GM20000 (cell line): ENCODE measurements at places on chromosomes 12 and 14.

DNA sequence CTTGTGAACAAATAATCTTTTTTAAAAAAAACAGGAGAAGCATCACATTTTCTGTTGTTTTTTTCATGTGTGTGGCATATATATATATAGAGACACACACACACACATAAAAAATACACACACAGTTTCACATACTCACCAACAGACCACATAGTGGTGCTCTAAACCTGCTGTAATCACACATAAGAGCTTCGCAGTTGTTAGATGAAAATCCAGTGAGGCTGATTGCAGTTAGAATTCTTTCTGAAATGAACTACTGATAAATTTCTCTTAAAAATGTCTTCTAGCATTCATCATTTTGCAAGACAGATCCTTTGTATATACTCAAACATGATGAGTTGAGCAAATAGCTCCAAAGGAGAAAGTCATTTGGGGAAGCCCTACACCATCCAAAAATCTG, 434.3 kb upstream of the STXBP6 start:
- DNase-seq, result no peak

GRCh38 chr12:113471619-113472171, at the start of gene LHX5:
Gene LHX5, minus strand, starts transcription at chr12:113471871. Its CDS starts 373 bp downstream, at chr12:113471498.
- DNase-seq, result peak; percentile 23

DNA sequence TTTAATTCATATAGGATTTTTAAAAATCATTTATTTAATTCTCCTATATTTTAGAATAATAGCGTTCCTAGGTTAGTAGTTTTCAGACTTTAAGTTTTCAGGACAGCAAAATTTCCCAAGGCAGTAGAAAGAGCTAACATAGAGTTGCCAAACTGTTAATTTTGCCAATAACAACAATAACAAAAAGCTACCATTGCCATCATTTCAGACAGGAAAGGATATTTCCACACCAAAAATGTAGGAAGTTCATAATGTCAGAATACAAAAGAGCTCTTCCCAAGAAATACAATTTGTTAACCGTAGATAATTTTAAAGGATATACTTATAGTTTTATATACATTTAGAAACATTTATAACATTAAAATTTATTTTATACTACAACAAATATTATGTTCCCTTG, 81.4 kb upstream of the EEA1 start:
- no peak for DNase-seq

GRCh38 chr12:49673446-49674317, 33.5 kb downstream of the FMNL3 start:
- DNase-seq, result no peak

- no peak for DNase-seq
Measured at GRCh38 chr14:71300566-71301330, 393.5 kb downstream of the PCNX1 start.

DNA sequence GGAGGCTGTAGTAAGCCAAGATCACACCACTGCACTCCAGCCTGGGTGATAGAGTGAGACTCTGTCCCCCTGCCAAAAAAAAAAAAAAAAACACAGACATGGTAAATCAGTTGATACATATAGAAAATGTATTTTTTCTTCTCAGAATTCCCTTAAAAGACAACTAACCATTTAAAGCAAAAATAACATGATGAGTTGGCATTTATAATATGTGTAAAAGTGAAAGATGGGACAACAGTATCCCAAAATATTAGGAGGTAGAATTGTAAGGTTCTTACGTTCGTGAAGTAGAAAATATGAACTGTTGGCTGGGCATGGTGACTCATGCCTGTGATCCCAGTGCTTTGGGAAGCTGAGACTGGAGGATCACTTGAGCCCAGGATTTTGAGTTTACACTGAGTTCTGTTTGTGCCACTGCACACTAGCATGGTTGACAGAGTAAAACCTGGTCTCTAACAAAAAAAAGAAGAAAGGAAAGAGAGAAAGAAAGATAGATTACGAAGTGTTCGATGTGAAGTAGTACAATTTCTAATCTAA, 296.7 kb downstream of the FBXL14 start:
- no peak for DNase-seq

DNA sequence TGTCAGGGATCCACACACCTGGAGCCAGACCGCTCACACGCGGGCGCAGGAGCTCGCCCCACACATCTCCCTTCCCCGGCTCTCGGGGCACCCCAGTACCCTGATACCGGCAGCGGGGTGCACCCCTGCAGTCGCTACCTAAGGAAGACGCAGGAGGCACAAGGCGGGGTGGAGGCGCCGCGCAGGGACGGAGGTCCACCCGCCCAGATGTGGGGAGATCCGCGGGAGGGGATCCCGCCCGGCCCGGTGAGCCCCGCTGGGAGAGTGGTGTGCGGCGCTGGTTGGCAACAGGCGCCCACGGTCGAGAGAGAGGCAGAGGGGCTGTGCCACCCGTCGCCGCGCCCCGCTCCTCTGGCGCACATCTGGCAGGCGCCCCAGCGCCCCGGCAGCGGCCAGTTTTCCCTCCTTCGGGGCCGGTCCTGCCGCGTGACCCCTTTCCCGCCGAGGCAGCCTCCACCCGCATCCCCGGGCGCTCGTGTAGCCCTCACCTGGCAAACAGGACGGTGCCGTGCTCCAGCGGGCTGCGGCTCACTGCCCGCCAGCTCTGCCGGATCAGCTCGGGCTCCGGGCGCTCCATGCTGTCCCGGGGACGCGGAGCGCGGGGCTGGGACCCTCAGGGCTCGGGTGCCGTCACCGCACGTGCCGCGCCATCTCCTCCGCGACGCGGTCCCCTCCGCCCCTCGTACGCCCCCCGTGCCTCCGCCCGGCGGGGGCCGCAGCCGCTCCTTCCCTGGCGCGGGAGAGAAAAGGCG, 469 bp downstream of the NGB start:
- no peak for DNase-seq

GRCh38 chr12:121209624-121210572, at the start of gene P2RX4:
Gene P2RX4, plus strand, starts transcription at chr12:121210129. Its CDS starts 36 bp downstream, at chr12:121210165.
- peak; percentile 95 for DNase-seq

- DNase-seq, result no peak
Measured at GRCh38 chr14:100680439-100681051, 46.1 kb upstream of the DLK1 start.

GRCh38 chr12:66187036-66187435, 2.0 kb upstream of the IRAK3 start:
- DNase-seq, result no peak

DNA sequence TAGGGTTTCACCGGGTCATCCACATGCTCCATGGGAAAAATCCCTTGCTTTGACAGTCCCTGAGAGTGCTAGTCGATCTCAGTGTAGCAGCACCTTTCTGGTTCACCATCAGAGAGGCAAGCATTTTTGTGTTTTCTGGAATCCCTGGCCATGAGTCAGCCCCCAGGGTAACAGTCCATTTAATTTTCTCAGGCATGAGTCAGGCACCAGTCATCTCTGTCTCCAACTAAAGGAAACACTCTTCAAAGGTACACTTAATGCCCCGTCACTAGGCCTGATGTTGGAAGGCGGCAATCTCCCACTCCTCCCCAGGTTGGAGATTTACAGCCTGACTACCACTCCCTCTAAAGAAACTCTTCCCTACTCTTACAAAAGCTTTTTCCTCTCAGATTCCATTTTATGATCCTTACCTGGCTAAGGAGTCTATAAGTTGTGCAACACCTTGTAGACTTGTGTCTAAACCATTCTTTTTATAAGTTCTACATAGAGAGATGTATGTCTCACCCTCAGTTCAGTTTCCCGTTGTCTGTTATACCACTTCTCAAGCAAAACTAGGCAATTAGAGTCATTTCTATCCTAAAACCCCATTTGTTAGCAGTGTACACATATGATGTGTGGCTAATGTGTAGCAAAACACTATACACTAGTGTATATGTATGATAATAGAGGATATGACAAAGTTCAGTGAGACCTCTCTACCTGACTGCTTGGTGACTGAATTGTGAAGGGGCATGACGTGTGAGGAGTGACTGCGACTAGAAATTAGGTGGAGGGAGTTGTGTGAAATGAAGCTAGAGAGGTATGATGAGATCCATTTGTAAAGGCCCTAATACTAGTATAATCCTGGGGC, 24.6 kb downstream of the TMEM19 start:
- no peak for DNase-seq

DNA sequence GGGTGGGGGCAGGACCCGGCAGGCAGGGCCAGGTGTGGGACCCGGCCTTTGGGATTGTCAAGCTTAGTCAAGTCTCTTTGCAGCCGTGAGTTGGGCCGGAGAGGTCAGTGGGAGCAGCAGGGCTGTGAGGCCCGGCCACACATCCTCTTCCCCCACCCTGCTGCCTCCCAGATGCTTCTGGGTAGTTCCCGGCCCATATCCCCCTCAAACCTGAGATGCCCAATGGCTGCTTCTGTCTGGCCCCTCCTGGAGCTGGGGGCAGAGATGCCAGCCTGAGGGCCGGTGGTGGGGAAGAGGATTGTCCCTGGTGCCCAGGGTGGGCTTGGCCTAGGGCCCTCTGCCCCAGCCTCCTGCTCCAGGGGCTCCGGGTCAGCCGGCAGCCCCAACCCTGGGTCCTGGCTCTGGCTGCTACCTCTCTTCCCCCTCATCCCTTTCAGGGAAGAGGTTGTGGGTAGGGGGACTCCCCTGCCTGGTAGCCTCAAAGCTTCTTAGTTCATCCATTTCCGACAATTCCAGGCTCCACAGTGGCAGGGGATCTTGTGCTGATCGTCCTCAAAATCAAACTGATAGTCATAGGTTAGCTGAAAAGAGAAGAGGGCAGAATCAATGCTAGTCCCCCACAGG, 2.8 kb upstream of the PRKAG1 start:
- no peak for DNase-seq

- no peak for DNase-seq
Measured at GRCh38 chr12:113340061-113340460, 5.2 kb upstream of the SLC8B1 start.

- DNase-seq, result no peak
Measured at GRCh38 chr12:106897082-106897481, 58.6 kb upstream of the TMEM263 start.

DNA sequence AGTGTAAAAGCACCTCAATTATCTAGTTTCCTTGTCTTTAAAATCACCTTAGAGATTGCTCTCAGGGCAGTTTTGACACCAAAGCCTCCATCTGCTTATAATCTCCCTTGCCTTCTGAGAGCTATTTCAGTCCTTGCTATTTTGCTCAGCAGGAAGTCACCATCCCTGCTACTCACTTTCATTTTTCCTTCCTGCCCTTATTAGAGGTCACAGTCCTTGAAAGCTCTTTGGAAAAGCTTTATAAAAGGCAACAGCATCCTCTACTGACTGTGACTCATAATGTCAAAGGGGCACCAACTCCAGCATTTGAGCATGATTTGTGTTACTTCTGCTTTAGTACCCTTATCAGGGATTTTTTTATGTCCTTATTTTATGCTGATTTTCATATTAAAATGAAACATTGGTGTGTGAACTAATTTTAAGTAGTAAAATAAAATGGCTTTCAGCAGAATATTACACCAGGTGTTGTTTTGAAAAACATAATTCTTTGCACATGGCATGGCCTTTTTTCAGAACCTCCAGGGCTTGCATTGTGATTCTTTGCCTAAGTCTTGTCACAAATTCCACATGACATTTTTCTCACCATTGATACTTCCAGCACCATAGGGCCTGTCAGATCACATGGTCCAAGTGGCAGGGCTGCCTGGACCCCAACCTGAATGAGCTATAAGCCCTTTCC, 213.0 kb downstream of the ADAMTS20 start:
- DNase-seq, result peak; percentile 18

DNA sequence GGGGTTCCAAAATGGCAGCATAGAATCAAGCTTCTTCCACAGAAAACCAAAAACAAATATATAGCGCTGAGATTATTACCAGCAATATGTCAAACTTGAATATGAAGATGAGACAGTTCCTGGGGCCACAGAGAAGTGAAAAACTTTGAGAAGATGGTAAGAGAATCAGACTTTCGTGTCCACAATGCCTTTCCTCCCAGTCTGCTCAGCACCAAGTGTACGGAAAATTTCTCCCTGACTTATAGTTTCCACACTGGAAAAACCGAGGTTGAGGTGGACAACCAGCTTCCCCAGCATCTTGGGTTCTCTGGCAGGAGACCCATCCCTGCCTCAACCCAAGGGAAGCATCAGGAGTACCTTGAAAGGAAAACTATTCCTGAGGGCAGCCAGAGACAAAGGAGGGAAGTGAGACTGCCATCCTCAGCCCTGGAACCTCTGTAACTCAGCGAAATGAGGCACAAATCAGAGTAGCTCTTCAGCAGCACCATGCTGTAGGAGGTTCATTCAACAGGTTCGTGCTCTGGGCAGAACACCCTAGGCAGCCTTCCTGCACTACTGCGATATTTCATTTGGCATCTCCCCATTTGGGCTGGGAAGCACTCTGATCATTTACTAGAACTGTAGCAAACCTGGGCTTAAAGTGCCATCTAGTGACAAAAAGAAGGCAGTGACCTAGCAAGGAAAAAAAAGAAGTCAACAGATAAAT, 52.4 kb upstream of the CAPRIN2 start:
- DNase-seq, result peak; percentile 53

- DNase-seq, result no peak
Measured at GRCh38 chr12:53733807-53734200, 6.6 kb upstream of the CALCOCO1 start.

GRCh38 chr14:101408077-101408831, 153.0 kb upstream of the DIO3 start:
- no peak for DNase-seq

DNA sequence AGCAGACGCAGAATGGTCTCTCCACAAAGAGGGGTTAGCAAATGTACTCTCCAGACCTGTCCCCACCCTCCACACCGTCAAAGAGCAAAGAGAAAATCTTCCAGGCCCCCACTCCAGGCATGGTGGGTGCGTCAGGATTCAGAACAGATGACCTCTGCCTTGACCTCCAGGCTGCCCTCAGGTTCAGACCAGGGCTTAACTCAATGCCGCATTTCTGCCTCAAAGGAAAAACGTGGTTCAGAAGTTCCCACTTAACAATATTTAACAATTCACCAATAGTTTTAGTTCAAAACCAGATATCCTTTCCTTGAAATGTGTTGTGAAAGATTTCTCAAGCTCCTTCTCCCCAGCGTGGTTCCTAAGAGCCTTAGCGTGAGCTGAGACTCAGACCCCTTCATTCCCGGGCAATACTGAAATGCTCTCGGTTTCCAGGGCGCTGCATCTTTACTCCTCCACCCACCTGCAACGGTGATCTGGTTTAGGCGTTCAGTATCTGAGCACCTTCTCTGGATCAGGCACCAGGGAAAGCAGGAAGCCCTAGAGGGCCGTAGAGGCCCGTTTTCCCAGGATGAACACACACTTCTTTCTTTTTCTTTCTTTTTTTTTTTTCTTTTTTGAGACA, 22.9 kb downstream of the HSP90AA1 start:
- no peak for DNase-seq
